ENCODE measurements at places on chromosomes 16 and 17.

GRCh38 chr16:8863594-8864424 is 5.0 kb downstream of the CARHSP1 start:
- peak; percentile 47 for DNase-seq

DNA sequence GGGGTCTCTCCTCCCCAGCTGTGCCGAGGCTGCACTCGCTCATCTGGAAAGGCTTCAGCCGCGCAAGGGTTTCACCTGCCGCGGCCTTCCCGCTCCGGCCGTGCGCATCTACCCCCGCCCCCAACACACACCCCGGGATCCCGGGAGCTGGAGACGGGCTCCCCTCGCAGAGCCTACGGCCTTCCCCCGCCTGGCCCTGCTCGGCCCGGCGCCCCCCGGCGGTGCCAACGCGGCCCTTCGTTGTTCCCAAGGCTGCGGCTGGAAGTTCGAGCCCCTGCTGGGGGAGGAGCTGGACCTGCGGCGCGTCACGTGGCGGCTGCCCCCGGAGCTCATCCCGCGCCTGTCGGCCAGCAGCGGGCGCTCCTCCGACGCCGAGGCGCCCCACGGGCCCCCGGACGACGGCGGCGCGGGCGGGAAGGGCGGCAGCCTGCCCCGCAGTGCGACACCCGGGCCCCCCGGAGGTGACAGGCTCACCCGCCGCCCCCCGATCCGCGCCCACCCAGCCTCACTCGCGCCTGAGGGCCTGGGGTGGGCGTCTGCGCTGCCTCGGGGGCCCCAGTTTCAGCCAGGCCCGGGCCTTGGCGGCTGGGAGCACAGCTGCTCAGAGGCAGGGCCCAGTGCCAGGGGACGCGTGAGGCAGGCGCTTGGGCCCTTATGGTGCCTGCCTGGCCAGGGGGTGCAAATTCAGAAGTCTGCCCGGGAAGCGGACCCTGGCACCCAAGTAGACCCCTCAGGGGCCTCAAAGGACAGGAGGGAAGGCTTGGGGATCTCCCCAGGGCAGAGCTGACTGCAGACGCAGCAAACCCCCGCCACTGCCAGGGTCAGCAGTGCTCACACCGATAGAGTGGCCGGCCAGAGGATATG is 11.2 kb downstream of the GALK1 start:
- no peak for DNase-seq

DNA sequence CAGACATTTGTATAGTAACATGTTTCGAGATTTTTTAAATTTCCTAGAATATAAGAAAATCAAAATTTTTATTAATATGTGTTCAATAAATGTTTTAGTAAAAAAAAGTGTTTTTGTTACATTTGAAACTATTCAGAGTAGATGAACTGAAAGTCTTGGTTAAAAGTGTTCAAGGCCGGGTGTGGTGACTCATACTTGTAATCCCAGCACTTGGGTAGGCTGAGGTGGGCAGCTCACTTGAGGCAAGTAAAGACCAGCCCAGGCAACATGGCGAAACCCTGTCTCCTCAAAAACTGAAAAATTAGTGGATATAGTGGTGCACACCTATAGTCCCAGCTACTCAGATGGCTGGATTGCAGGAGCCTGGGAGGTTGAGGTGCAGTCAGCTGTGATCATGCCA is 16.8 kb upstream of the PHKG2 start:
- DNase-seq: peak; percentile 76

GRCh38 chr16:69123910-69124309 is 8.5 kb downstream of the CHTF8 start:
- DNase-seq: peak; percentile 59

DNA sequence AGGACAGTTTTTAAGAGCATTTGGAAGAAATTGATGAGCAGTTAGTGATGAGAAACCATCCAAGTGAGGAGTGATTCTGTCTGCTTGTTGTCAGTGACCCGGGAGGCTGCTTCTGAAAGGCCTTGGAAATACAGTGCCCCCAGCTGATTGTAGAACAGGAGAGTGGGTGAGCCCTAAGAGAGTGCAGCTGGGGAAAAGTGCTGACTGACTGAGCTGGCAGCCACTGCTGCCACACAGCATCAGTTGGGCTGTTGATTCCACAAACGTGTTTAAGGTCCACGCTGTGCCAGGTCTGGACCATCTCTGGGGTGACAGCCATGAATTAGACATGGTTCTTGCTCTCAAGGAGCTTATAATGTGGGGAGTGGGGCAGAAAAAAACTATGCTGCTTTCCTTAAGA is 18.9 kb downstream of the NUP93 start:
- DNase-seq: no peak

DNA sequence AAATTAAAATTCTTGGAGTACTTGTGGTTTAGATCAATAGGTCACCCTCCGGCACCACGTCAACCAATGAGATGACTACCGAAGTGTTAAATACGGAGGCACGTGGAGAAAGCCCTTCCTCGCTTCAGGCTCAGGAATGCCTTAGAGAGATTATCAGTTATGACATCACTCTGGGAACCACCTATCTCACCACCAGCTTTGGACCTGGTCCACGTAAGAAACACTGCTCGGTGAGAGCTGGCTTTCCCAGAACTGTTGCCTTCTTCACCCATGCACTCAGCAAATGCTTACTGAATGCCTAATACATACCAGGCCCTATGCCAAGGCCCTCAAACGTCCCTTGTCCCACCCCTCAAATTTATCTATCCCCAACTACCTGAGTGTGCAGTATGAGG is 71.3 kb downstream of the SMG6 start:
- DNase-seq: peak; percentile 62

GRCh38 chr16:77393955-77394354 is 40.9 kb downstream of the ADAMTS18 start:
- no peak for DNase-seq

GRCh38 chr17:54099221-54099620 is 276.5 kb downstream of the KIF2B start:
- no peak for DNase-seq

DNA sequence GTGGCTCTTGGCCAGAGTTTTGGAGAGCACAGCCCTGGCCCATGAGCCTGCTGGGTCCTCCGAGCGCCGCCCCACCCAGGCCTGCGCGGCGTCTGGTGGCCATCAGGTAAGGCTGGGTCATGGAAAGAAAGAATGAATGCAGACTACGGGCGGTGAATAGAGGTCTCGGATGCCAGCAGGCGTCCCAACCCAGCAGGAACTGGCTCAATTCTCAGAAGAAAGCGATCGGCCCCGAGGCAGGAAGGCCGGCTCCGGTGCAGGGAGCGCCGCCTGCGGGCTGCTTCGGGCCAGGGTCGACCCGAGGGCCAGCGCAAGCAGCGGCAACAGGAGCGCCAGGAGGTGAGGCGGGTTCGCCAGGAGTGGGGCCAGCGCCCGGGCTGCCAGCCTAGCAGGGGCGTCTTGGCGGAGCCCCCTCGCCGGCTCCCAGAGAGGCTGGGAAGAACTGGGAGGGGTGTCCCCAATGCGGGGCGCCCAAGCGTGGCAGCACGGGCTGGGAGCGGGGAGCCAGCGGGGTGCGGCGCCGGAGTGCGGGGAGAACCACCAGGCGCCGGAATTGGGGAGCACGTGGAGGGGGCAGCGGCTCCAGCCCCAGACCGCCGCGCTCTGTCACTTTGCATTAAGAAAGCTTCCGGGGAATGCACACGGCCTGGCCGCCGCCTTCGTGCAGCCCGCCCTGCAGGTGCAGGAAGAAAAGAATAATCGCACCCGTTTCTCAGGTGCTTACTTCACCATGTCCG is 7.1 kb upstream of the TMC5 start:
- no peak for DNase-seq

- no peak for DNase-seq
Observed at GRCh38 chr17:81252326-81252986, 13.3 kb downstream of the NDUFAF8 start.

DNA sequence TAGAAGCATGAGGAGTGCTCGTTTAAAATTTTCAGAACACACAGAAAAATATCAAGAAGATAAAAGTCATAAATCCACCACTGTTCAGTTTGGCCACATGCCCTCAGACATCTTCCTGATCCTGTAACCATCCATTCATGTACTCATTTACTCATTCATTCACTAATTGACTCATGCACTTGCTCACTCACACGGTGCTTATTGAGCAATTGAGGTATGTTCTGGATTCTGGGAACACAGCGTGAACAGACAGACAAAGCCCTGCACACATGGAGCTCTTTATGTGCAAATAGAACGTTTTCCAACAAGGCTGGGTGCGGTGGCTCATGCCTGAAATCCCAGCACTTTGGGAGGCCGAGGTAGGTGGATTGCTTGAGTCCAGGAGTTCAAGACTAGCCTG is 10.2 kb upstream of the NATD1 start:
- peak; percentile 96 for DNase-seq

Data from bronchial epithelial cell (primary cell).